Osteoblast (primary cell): ENCODE measurements at places on chromosomes 13 and 19.

GRCh38 chr19:51511353-51511752, 9.8 kb upstream of the SIGLEC12 start:
- H3K4me1 ChIP-seq = no peaks in the 10 kb centered on the region
- H3K36me3 ChIP-seq = no peaks in the 10 kb centered on the region
- DNase-seq = peak; percentile 3
- H3K27me3 ChIP-seq = peaks cover 6% of the 10 kb centered on the region

DNA sequence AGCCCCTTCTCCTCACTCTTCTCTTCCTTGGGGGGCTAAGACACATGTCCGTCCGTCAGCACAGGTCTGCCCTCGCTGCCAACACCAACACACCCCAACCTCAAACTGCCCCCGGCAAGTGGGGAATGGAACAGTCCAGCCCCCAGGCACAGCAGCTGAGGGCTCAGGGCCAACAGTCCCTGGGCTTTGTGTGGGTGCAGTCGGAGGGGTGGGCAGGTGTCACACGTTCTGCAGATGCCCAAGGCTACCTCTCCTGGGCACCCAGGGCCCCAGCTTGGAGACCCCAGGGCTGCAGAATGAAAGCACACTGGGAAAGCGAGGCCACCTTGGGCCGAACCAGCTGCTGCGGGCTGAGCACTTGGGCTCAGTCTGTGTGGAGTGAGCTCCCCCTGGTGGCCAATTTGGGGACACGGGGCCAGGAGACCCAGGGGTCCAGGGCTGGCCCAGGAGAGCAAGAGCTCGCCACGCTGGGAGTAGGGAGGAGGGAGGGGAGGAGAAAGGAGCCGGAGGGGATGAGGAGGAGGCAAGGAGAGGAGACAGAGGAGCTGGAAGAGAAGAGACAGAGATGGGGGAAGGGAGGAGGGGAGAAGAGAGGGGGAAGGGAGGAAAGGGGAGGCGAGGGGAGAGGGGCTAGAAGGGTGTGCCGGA, 14.0 kb upstream of the ATP8B3 start:
- H3K27me3 ChIP-seq = no peaks in the 10 kb centered on the region
- peaks cover 16% of the 10 kb centered on the region for H3K36me3 ChIP-seq
- H3K27ac ChIP-seq = no peak overlapping the region
- H3K4me1 ChIP-seq = no peaks in the 10 kb centered on the region

GRCh38 chr19:14770944-14771839, 7.2 kb downstream of the ADGRE2 start:
- no peak overlapping the region for H3K27ac ChIP-seq
- DNase-seq = peak; percentile 54
- peaks cover 5% of the 10 kb centered on the region for H3K36me3 ChIP-seq
- H3K27me3 ChIP-seq = no peaks in the 10 kb centered on the region
- H3K4me3 ChIP-seq = no peak overlapping the region
- no peaks in the 10 kb centered on the region for H3K4me1 ChIP-seq

DNA sequence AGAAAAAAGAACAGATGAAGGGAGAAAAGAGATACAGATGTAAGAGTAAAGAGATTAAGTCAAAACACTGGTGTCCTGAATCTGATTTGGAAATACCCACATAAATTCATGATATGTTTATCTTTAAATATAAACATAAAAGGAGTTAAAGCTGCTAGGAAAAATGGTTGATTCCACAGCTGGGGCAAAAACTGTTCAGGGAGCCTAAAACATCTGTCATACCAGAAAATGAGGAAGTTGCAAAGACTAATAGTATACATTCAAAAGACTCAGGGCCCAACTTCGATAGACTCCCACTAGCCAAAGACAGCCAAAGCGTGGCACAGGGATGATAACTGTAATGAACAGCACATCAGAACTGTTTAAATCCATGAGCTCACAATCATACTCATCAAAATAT, 62.0 kb downstream of the ABCC4 start:
- no peak for DNase-seq
- H3K27me3 ChIP-seq = no peaks in the 10 kb centered on the region
- H3K36me3 ChIP-seq = no peaks in the 10 kb centered on the region
- H3K27ac ChIP-seq = no peak overlapping the region
- H3K4me1 ChIP-seq = no peaks in the 10 kb centered on the region

- H3K4me1 ChIP-seq = peaks cover 7% of the 10 kb centered on the region
- H3K36me3 ChIP-seq = no peaks in the 10 kb centered on the region
Observed at GRCh38 chr13:30002577-30002976, 152.2 kb upstream of the UBL3 start.

DNA sequence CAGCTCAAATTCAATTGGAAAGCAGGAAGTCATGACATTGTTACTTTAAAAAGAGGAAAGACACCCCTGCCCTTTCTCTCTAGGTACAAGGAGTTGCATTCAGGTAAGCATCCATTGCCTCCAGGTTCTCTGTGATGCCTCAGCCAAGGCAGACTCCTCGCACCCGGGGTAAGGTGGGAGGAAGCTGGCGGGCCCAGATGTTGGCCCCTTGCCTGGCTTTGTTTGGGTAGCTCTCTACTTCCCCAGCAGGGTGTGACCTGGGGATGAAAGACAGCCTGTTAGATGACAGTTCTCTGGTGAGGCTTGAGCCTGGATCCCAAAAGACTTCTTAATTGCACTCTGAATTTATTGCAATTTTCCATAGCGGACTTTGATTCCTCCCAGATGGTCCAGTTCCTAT, 25.6 kb downstream of the SHISA2 start:
- no peaks in the 10 kb centered on the region for H3K36me3 ChIP-seq
- no peak overlapping the region for H3K4me3 ChIP-seq
- H3K4me1 ChIP-seq = peaks cover 9% of the 10 kb centered on the region
- no peak overlapping the region for H3K27ac ChIP-seq
- no peak for DNase-seq

GRCh38 chr19:4016486-4016885, 8.9 kb downstream of the PIAS4 start:
- no peak overlapping the region for H3K27ac ChIP-seq
- H3K4me1 ChIP-seq = no peaks in the 10 kb centered on the region
- no peak overlapping the region for H3K4me3 ChIP-seq
- DNase-seq = peak; percentile 82
- H3K36me3 ChIP-seq = peaks cover 25% of the 10 kb centered on the region

DNA sequence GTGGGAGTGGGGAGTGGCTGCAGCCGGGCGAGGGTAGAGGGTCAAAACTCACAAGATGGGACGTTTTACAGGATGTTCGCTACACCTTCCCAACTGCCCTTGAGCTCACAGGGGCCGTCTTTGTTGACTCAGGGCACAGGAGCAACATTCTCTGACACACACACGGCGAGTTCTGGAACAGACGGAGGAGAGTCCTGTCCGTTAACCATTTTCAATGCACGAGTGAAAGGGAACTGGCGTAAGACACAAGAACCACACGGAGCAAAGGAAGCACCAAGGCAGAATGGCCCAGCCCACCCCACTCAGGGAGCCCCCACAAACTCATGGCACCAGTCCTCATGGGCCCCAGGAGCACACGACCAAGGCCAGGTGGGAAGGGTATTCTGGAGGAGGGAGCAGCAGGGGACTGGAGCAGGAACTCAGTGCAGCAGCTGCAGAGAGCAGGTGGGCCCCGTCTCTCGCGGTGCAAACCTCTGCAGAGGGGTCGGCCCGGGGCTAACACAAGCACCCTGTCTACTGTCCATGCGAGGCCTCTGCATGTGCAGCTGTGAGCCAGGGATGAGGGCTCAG, 37.9 kb upstream of the ISYNA1 start:
- H3K4me1 ChIP-seq = peaks cover 26% of the 10 kb centered on the region
- peak; percentile 25 for DNase-seq
- H3K27me3 ChIP-seq = no peaks in the 10 kb centered on the region

DNA sequence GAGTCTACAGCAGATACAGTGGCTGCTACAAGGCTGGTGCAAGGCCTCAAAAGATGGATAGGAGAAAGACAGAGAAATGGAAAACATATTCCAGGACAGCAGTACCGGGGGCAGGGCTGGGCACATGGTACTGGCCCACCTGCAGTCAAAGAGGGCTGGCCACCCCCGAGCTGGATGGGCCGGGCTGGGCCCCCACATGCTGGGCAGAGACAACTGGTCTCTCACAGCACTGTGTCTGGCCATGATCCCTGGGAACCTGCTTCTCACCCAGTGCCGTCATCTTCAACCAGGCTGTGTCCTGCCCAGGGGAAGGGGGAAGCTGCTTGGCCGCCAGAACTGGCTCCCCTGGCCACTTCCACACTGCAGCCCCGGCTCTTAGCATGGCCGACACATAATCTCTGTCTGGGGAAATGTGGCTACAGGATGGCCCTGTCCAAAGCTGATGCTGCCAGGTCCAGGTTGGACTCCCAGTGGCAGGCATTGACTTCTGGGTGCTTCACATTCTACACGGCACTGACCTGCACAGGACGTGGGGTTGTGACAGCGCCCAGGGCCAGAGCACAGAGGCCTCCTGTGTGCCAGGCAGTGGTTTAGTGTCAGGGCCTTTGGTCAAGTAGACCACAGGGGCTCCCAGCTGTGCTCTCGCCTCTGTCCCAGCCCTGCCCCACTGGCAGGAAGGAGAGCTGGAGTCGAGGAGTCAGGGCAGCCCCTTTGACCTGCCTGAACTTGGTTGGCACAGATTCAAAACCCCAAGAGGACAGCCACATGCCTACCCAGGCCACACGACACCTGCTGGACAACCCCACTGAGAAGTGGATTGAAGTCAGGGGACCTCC, 21.7 kb downstream of the PEPD start:
- no peaks in the 10 kb centered on the region for H3K4me1 ChIP-seq
- no peak overlapping the region for H3K27ac ChIP-seq
- H3K4me3 ChIP-seq = no peak overlapping the region
- no peaks in the 10 kb centered on the region for H3K36me3 ChIP-seq
- peak; percentile 76 for DNase-seq

DNA sequence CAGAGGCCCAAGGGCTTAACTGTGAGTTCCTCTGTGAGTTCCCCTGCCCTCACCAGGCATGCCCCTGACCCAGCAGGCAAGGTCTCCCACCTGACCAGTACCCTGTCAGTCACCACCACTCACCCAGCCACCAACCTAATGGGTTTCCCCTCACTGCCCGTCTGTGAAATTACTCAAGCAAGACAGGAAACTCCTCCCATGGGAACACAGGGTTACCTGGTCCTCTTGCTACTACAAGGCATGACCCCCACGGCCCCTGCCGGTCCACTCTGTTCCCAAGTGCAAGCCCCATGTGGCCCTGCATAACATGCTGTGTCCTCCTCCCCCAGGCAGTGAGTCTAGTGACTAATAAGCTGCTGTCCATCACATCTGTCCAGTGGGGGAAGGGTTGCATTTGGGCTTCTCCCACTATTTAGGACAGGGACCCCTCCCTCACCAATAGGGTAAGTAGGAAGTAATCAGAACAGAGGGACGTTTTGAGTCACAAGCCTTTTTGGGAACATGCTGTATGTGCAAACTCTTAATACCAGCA, 8.0 kb upstream of the DHRS12 start:
- DNase-seq = no peak
- no peak overlapping the region for H3K4me3 ChIP-seq
- H3K27ac ChIP-seq = no peak overlapping the region
- no peaks in the 10 kb centered on the region for H3K36me3 ChIP-seq

- H3K27me3 ChIP-seq = no peaks in the 10 kb centered on the region
- no peak overlapping the region for H3K27ac ChIP-seq
- no peaks in the 10 kb centered on the region for H3K36me3 ChIP-seq
- no peak for DNase-seq
Observed at GRCh38 chr13:46675016-46675415, 121.9 kb downstream of the ESD start.

- peaks cover 39% of the 10 kb centered on the region for H3K36me3 ChIP-seq
- no peak for DNase-seq
- H3K4me3 ChIP-seq = no peak overlapping the region
Observed at GRCh38 chr13:28678809-28679208, 19.9 kb downstream of the POMP start.

DNA sequence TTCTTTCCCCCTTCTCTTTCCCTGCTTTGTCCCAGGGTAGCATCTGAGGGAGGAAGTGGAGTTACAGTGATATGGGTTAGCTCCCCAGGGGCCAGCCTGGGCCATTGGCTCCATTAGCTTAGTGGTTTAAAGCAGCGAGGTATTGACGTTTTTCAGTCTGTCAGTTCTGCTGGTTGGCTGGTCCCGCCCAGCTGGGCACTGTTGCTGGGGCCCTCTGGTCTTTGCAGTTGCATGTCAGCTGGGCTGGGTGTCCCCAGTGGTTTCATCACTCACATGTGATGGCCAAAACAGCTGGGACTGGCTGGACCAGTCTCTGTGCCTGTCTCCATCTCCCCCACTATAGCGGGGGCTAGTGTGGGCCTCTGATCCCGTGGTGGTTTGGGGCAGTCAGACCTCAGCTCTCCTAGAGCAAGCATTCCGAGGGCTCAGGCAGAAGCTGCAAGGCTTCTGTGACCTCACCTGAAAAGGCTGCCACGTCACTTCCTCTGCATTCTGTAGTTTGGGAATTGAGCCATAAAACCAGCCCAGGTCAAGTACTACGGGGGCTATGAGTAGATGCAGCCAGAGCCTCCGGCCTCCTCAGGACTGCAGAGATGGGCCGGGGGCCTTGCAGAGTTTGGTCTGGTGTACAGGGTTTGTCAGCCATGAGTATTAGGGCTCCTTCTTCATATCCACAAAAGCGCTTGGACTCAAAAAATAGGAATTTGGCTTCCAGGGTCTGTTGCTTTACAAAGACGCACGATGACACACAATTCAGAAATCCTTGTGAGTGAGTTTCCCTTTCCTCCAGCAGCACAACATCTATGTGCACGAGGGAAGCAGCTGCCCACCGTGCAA, 30.0 kb downstream of the TSSK6 start:
- peak overlapping the region; percentile 71 for H3K27ac ChIP-seq
- no peaks in the 10 kb centered on the region for H3K36me3 ChIP-seq
- H3K4me3 ChIP-seq = no peak overlapping the region
- no peaks in the 10 kb centered on the region for H3K27me3 ChIP-seq
- peak; percentile 90 for DNase-seq
- H3K4me1 ChIP-seq = peaks cover 35% of the 10 kb centered on the region

DNA sequence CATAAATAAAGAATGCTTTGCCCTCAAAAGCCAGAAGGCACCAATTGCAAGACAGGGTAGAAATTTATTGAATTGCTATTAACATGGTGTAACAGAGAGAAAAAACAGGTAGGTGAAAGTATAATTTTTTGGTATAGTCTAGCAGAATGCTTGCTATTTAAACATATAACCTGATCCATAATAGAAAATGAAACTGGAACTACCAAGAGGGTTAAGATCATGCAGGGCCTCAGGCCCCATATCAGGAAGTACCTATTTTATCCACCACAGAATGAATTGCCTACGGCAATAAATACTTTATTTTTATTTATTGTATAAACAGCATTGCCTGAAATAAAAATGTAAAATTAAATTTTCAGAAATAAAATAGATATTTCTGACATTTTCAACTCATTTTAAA, 159.5 kb downstream of the PRR20E start:
- H3K27me3 ChIP-seq = no peaks in the 10 kb centered on the region
- no peaks in the 10 kb centered on the region for H3K36me3 ChIP-seq
- no peak for DNase-seq
- H3K4me1 ChIP-seq = no peaks in the 10 kb centered on the region
- H3K27ac ChIP-seq = no peak overlapping the region
- H3K4me3 ChIP-seq = no peak overlapping the region

- DNase-seq = peak; percentile 68
- H3K4me3 ChIP-seq = no peak overlapping the region
- H3K27ac ChIP-seq = no peak overlapping the region
- no peaks in the 10 kb centered on the region for H3K36me3 ChIP-seq
- H3K4me1 ChIP-seq = peaks cover 3% of the 10 kb centered on the region
- H3K27me3 ChIP-seq = peaks cover 28% of the 10 kb centered on the region
Observed at GRCh38 chr19:45216667-45217066, 28.5 kb downstream of the EXOC3L2 start.

GRCh38 chr13:27266917-27267316, 3.7 kb upstream of the RASL11A start:
- H3K4me3 ChIP-seq = no peak overlapping the region
- H3K36me3 ChIP-seq = no peaks in the 10 kb centered on the region
- no peaks in the 10 kb centered on the region for H3K27me3 ChIP-seq

GRCh38 chr19:46109876-46110275, 14.6 kb downstream of the IGFL3 start:
- peaks cover 13% of the 10 kb centered on the region for H3K4me1 ChIP-seq
- no peak overlapping the region for H3K4me3 ChIP-seq
- no peak overlapping the region for H3K27ac ChIP-seq
- H3K36me3 ChIP-seq = no peaks in the 10 kb centered on the region
